ENCODE measurements at places on chromosomes 16 and 17.

GRCh38 chr17:43021741-43022512, at the start of gene VAT1:
TSS of gene VAT1 (minus strand) at chr17:43022385. CDS start at chr17:43022322, 63 bp downstream.
- no peak for DNase-seq

- no peak for DNase-seq
Observed at GRCh38 chr16:75488322-75488721, 6.9 kb downstream of the CHST6 start.

- no peak for DNase-seq
Observed at GRCh38 chr16:52747088-52747595, 200.2 kb upstream of the TOX3 start.

GRCh38 chr17:12048843-12049473, 28.3 kb downstream of the MAP2K4 start:
- no peak for DNase-seq

- DNase-seq, result no peak
Observed at GRCh38 chr16:23469814-23470213, 16.8 kb upstream of the COG7 start.

GRCh38 chr17:68347380-68347779, 56.1 kb downstream of the ARSG start:
- DNase-seq, result no peak

- no peak for DNase-seq
Observed at GRCh38 chr17:44219108-44219615, 313 bp downstream of the UBTF start.

Data from HS-27A (cell line).